Large intestine (tissue), 12 donors: ENCODE measurements at places on chromosomes 1 and 21. TPM values are rescaled to one million over a fixed set of nuclear protein-coding genes. Genes with fewer than 3 reads are reported as not detected.

GRCh38 chr1:48227165-48228013 is 4.9 kb downstream of the SLC5A9 start:
- DNase-seq, result no peak

- DNase-seq, result no peak
These were observed 224.3 kb upstream of the FGGY start for GRCh38 chr1:59072583-59072947.

- DNase-seq, result no peak
These were observed 173.4 kb upstream of the RUNX1 start for GRCh38 chr21:35222541-35222941.

GRCh38 chr1:15531003-15531402 is 4.4 kb downstream of the DNAJC16 start:
- DNase-seq, result no peak

DNA sequence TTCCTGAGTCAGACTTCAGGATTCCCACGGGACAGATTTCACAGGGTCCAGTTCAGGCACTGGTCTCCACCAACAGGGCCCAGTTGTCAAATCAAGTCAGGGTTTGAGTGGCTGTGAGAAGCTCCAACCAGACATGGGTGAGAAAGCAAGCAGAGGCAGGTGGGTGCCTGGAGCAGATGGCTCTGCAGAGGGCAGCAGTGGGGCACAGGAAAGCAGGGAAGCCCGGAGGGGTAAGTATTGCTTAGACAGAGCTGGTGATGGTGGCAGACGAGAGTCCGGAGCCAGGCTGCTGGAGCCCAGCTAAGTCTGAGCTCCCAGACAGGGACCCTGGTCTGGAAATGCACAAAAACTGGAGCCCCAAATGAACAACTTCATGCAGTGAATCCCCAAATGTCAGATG is 40.4 kb downstream of the RIMS3 start:
- no peak for DNase-seq

GRCh38 chr1:15504436-15504835 is 19.6 kb downstream of the CASP9 start:
- DNase-seq, result no peak

DNA sequence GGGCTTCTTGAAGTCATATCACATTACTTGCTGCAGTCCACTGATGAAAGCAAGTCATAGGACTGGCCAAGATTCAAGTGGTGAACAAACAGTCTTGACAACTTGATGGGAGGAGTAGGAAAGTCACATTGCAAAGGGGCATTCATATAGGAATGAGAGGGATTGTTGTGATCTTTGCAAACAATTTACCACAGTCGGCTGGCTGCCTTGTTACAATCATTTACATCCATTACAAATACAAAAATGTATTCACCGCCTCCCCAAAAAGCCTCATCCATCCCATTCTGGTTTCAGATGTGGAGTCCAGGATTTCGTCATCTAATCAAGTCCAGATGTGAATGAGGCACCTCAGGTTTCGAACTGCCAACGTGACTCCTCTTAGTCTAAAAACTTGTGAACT is 26.8 kb downstream of the GORAB start:
- DNase-seq, result no peak

DNA sequence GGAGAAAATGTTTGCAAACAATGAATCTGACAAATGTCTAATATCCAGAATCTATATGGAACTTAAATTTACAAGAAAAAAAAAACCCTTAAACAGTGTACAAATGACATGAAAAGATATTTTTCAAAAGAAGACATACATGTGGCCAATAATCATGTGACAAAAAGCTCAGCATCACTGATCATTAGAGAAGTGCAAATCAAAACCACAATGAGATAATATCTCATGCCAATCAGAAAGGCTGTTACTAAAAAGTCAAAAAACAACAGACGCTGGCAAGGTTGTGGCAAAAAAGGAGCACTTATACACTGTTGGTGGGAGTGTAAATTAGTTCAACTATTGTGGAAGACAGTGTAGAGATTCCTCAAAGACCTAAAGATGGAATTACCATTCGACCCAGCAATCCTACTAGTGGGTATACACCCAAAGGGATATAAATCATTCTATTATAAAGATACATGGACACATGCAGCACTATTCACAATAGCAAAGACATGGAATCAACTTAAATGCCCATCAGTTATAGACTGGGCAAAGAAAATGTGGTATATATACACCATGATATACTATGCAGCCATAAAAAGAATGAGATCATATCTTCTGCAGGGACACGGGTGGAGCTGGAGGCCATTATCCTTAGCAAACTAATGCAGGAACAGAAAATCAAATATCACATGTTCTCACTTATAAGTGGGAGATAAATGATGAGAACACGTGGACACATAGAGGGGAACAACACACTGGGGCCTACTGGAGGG is 123.2 kb downstream of the PTPRC start:
- no peak for DNase-seq

- DNase-seq, result no peak
These were observed 21.0 kb downstream of the DIRAS3 start for GRCh38 chr1:68029444-68029843.

- peak; percentile 18 for DNase-seq
These were observed 24.9 kb upstream of the CR1L start for GRCh38 chr1:207619871-207620542.

- no peak for DNase-seq
These were observed 210.4 kb downstream of the KCNK2 start for GRCh38 chr1:215292932-215293331.

GRCh38 chr1:38085666-38086330 is 39.2 kb upstream of the POU3F1 start:
- no peak for DNase-seq

DNA sequence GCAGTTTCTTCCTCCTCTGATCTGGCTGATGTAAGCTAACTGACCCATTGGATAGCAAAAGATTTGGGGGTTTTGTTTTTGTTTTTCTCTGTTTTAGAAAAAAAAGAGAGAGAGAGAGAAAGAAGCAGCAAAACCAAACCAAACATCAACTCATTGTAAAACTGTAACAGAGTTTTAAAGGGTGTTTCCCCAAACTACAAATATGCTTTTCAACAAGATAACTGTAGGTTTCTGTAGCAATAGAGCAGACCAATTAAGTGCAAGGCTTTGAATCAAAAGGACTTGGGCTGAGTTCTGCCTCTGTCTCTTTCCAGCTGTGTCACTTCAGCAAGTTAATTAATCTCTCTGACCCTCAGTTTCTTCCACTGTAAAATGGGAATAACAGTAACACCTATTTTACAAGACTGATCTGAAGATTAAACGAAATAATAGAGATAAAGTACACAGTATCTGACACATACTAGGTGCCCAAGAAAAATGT is 44.5 kb downstream of the RRAGC start:
- DNase-seq, result no peak

Gene ARHGAP30
- polyA plus RNA-seq, result 5.7 TPM

Gene CACNA1S
- 0.15 TPM for polyA plus RNA-seq

Gene NLRP3
- polyA plus RNA-seq, result 0.78 TPM

Gene DBT
- polyA plus RNA-seq, result 10.8 TPM

Gene OR6N1
- polyA plus RNA-seq, result not detected

Gene TTF2
- 19.8 TPM for polyA plus RNA-seq
